NCI-H345 (cell line): ENCODE measurements at places on chromosomes 3 and 15.
A peak's percentile ranks its signal among the peaks of the same experiment; 100 is the strongest.

GRCh38 chr15:93219859-93220420 is 130.9 kb upstream of the RGMA start:
- no peak for DNase-seq

DNA sequence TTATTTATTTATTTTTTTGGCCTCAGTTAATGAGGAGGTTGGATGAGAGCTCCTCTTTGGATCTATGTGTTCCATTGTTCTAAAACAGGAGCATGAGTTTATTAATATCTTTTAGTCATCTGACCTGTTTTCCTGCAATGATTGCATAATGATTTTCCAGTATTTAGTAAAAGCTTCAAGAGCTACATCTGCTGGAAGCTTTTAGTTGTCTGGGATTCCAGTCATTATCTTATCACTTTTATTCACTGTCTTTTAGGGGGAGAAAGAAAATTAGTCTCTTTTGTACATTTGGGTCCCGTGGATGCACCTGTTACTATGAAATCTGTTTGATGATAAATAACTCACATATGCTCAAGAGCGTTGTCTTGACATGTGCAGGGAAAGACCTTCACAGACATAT is 1270.0 kb downstream of the ROBO1 start:
- DNase-seq, result no peak

DNA sequence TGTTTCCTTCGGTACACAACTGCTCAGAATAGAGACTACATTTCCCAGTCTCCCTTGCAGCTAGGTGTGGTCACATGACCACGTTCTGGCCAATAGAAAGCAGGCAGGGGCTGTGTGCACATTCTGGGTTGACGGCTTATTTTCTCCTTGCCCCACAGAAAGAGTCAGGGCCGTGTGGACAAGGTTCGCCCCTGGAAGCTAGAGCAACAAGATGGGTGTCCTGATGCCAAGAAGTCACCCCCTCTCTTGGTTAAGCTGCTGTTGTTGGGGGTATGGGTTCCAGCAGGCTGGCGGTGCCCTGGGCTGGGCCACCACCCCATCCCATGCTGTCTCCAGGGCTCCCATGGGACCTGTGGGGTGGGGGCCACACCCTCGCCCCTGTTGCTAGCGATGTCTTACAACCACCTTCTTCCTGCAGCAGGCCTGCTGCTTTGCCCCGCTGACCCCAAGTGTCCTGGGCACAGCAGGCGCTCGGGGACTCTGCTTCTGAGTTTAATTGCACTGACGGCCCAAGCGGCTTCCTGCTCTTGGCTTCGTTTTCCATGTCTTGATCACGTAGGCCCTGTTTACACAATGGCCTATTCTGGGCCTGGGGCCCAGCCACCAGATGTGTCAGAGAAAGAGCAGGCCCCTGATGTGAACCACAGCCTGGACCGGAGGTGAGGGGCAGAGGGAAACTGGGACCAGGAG is 24.9 kb downstream of the ABTB1 start:
- DNase-seq, result peak; percentile 40

GRCh38 chr3:11310258-11310657 is 38.1 kb downstream of the ATG7 start:
- no peak for DNase-seq

GRCh38 chr3:73694983-73695757 is 70.4 kb upstream of the PDZRN3 start:
- DNase-seq, result no peak

GRCh38 chr3:87351937-87352336 is 75.6 kb upstream of the POU1F1 start:
- DNase-seq, result no peak

- no peak for DNase-seq
Observed at GRCh38 chr3:51955893-51956770, 951 bp downstream of the GPR62 start.

GRCh38 chr15:73540161-73540560 is 93.0 kb downstream of the NPTN start:
- no peak for DNase-seq

- DNase-seq, result no peak
Observed at GRCh38 chr3:171860830-171861535, 17.8 kb downstream of the TMEM212 start.

- no peak for DNase-seq
Observed at GRCh38 chr3:184620475-184621119, 59.0 kb downstream of the EPHB3 start.
